Stimulated activated CD8-positive, alpha-beta memory T cell treated with anti-CD3 and anti-CD28 coated beads, Interleukin-4, amount 100 ng/mL, for 48 hours (primary cell): ENCODE measurements at places on chromosomes 4 and X.

GRCh38 chrX:38636949-38637819 is 75.8 kb downstream of the TSPAN7 start:
- DNase-seq, result no peak

- no peak for DNase-seq
Observed at GRCh38 chr4:159697322-159698283, 594.7 kb downstream of the RAPGEF2 start.

GRCh38 chr4:140602714-140603113 is 34.0 kb upstream of the UCP1 start:
- no peak for DNase-seq

DNA sequence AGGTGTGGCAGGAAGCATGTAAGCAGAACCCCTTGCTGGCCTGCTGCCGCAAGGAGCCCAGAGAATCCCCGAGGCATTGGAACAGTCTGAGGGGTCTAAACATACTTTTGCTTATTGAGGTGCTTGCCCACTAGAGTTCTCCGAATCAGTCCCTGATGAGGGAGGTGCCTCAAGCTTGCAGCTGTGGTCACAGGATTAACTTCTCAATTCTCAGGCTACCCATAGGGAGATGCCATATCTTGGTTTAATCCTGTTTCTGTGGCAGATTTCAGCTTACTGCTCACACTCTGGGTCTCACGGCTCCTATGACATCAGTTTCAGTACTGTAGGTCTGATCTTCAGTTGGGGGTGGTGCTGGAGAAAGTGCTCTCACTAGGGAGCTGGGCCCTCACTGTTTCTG is 39.9 kb downstream of the CCNG2 start:
- DNase-seq, result peak; percentile 36

DNA sequence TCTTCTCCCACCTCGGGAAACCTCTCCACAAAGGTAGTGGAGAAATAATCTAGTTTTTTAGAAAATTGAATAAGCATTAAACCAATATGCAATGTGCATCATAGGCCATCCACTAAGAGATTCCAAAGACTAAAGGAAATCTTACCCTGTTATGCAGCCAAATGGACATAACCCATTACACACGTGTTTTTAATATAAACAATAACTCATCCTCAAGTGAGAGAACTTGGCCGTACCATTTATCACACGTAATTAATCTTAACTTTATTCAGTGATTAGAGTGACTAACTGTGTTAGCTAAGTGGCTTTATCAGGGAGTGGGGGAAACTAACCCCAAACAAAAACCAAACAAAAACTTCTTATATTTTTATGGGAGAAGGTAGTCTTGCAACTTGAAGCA is 57.8 kb downstream of the AFM start:
- DNase-seq, result no peak

GRCh38 chr4:75696581-75696980 is 23.4 kb upstream of the G3BP2 start:
- DNase-seq, result no peak

GRCh38 chr4:142211444-142211843 is 575.1 kb downstream of the IL15 start:
- DNase-seq, result no peak

- no peak for DNase-seq
Observed at GRCh38 chr4:152424977-152425376, 110.9 kb downstream of the FBXW7 start.

GRCh38 chr4:60002603-60003337 is 1197.4 kb upstream of the ADGRL3 start:
- no peak for DNase-seq

GRCh38 chr4:144223149-144223548 is 82.6 kb upstream of the GYPA start:
- DNase-seq, result no peak

DNA sequence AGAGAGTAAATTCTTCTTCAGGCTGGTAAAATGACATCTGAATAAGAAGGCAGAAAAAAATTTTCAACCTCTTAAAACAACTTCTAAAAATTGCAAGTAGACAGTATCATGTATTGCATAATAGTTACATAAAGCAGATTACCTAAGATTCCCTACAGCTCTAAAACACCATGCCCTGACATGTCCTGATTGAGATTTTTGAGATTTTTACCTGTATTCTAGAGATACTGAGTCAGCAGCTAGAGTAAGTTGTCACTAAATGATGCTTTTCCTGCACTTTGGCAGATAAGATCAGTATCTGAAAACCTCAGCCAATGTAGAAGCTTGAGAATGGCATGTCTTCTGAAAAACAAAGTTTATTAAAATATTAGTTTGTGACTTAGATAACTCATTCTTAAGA is 713.6 kb downstream of the CCSER1 start:
- DNase-seq, result no peak

GRCh38 chr4:180380733-180381132 is 1862.5 kb upstream of the TENM3 start:
- no peak for DNase-seq

GRCh38 chr4:41374490-41374889 is 117.8 kb downstream of the UCHL1 start:
- no peak for DNase-seq

DNA sequence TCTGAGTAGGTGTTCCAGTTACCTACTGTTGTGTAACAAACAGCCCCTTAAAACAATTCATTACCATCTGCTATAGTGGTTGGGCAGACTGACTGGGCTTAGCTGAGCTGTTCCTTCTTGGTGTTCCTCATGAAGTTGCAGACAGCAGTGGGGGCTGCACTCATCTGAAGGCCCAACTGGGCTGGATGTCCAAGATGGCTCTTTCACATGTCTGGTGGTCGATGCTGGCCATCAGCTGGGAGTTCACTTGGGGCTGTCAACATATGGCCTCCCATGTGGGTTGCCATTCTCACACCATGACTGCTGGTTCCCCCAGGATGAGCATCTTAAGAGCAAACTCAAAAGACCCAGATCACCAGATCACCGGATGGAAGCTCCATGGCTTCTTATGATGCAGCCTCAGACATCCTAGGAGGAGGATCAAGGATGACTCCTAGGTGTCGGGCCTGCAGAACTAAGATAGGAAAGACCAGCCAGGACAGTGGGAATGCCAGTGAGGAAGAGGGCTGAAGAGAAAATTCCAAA is 34.3 kb upstream of the PPP2R2C start:
- no peak for DNase-seq

- DNase-seq, result no peak
Observed at GRCh38 chrX:132425744-132426318, 63.0 kb downstream of the MBNL3 start.

DNA sequence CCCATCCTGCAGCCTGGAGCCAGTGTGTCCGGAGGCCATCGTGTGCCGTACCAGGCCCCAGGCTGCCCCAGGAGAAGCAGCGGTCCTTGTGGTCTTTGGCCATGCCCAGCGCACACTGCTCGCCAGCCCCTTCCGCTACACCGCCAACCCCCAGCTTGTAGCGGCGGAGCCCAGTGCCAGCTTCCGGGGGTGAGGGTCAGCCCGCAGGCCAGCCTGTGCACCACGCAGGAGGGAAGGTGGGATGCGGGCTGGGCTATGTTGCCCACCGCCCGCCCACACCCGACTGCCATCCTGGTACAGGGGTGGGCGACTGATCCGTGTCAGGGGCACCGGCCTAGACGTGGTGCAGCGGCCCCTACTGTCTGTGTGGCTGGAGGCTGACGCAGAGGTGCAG is 7.6 kb upstream of the SRPK3 start:
- no peak for DNase-seq

GRCh38 chrX:122770581-122770980 is 413.5 kb upstream of the GRIA3 start:
- DNase-seq, result no peak

DNA sequence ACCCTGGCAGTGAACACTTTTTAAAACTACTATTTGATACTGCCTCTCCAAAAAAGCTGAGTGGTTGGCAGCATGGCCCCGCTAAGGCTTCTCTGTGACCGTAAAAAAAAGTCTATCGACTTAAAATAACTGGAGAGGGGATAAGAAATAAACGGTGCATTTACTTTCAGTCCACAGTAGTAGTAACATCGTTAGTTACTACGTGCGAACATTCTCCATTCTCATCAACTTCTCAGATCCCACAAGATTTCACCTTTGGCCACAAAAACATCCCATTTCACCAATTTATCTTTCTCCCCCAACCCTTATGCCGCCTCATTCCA is 524 bp upstream of the EXOSC9 start:
- DNase-seq, result no peak

DNA sequence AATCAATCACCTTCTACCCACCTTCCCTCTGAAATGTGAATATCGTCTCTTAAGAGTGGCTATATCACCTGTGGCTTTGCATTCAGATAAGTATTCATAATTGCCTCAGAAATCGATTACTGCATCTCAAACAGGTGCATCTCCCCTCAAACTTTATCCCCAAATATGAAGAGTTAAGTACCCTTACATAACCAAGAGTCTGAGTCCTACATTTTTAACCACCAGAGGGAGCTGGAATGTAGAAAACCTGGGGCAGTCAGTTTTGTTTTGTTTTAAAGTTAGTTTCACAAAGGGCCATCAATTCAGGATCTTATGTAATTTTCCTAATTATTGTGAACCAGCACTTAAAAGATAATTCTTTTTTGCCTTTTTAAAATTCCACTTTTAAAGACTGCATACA is 5.7 kb downstream of the TCEANC start:
- no peak for DNase-seq

- DNase-seq, result no peak
Observed at GRCh38 chrX:15855568-15856221, 1.1 kb upstream of the AP1S2 start.

GRCh38 chr4:156888762-156889161 is 82.8 kb downstream of the PDGFC start:
- DNase-seq, result no peak

- peak; percentile 50 for DNase-seq
Observed at GRCh38 chr4:114180481-114180880, 201.0 kb upstream of the ARSJ start.

- DNase-seq, result peak; percentile 21
Observed at GRCh38 chrX:151505796-151506195, 57.7 kb upstream of the PASD1 start.

- no peak for DNase-seq
Observed at GRCh38 chrX:11953615-11954014, 184.7 kb upstream of the FRMPD4 start.

DNA sequence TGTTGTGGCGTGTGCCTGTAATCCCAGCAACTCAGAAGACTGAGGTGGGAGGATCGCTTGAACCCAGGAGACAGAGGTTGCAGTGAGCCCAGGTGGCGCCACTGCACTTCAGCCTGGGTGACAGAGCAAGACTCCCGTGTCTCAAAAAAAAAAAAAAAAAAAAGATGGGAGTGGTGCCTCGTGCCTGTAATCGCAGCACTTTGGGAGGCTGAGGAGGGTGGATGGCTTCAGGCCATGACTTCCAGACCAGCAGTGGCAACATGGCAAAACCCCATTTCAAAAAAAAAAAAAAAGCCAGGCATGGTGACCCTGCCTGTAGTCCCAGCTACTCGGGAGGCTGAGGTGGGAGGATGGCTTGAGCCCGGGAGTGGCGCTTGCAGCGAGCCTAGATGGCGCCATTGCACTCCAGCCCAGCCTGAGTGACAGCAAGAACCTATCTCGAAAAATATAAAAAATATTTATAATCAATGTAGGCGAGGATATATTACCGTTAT is 27.0 kb downstream of the EIF2S3 start:
- DNase-seq, result peak; percentile 63

DNA sequence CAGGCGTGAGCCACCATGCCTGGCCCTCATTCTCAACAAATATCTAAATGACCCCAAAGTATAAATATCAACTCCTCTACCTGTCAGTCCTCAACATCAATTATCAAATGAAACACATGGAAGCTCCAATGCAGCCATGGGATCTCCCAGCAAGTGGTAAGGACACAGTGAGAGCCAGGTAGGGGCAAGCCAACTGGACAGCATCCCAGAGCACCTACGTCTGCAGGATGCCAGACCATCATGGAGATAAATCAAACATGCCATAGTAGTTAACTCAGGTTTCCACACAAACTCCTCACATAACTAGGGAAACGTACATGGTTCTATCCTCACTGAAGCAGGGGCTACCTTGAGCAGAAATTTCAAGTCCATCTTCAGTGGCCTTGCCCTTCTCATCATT is 159.9 kb upstream of the MED14 start:
- DNase-seq, result no peak

DNA sequence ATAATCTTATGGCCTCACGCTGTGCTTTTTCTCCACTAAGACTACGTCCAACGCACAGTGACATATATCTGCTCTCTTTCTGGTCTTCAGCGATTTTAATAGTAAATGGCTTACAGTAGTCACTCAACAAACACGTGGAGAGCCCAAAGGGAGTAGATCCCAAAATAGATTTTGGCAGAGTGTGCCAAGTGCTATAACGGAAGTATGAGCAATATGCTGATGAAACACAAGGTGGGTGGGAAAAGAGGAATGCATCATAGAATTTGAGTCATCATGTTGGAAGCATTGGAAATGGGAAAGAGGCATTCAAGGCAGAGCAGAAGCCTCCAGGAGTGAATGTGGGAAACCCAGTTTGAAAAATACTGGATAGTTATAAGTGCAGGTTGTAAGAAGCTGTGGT is 129.1 kb upstream of the LDB2 start:
- DNase-seq, result no peak

GRCh38 chr4:38957261-38957815 is 74.9 kb downstream of the TMEM156 start:
- no peak for DNase-seq

DNA sequence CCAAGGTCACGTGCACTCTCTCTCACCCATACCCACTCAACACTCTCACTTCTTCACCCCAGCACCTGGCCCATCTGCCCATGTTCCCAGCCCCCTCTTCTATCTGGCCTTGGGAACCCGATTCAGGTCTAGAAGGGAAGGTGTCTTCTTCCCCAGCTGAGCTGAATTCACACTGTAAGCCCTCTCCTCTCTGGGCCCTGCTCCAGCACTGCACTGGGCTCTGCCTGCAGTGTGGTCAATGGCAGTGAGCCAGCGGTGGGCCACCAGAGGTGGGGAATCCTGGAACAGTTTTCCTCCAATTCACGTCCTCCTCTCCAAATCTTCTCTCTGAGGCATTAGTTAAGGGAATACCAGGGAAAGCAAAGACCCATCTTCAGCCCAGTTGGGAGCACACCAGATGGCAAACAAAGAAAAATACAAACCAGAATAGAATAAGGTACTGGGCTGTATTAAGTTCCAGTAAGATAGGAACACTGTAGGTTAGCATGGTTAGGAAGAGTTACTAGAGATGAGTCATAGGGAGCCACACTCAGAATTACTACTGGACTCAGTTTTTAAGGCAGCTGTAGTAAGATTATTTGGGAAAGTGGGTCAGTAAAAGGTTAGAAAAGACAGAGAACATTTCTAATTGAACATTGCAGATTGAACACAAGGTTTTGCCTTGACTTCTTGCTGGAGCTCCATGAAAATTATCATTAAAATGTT is 5.0 kb downstream of the AWAT2 start:
- DNase-seq, result no peak

- no peak for DNase-seq
Observed at GRCh38 chrX:21438792-21439191, 64.6 kb downstream of the CNKSR2 start.
